Retinal pigment epithelial cell (primary cell): ENCODE measurements at places on chromosomes 5 and 9.

- no peak for DNase-seq
Measured at GRCh38 chr9:130049431-130050210, 4.1 kb upstream of the GPR107 start.

DNA sequence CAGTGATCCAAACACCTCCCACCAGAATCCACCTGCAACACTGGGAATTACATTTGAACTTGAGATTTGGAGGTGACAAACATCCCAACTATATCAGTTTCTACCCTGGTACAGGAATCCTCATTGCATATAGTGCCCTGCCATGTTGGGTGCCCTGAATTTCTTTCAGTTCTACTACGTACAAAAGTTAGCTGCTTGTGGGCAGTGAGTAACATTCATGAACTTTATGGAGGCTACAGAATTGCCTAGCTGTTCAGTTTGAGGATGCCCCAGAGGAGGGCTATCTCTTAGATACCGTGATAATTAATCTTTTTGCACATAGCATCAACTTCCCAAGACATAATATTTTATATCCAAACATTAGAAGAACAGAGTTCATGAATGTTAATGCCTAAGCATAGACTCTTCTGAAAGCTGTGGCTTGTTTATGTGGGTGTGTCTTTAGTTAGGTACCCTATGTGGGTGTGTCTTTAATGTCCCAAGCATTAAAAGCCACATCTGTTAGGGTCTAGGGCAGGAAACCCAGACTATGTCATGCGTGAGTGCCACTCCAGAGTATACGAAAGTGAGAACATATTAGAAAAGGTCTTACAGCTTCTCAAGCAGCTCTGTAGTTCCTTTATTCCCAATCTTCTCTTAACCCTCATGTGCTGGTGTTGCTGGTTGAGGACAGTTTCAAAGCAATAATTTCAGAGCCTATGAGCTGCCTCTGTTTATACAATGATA, 47.0 kb upstream of the CHD1 start:
- no peak for DNase-seq

GRCh38 chr5:150398722-150399523, 13.8 kb downstream of the CD74 start:
- no peak for DNase-seq

- DNase-seq, result no peak
Measured at GRCh38 chr5:138274189-138274853, at the start of gene GFRA3. Gene GFRA3, minus strand, starts transcription at chr5:138274621. Its CDS starts 197 bp downstream, at chr5:138274424.

- DNase-seq, result peak; percentile 89
Measured at GRCh38 chr5:95081500-95081960, 203.4 kb downstream of the MCTP1 start.

DNA sequence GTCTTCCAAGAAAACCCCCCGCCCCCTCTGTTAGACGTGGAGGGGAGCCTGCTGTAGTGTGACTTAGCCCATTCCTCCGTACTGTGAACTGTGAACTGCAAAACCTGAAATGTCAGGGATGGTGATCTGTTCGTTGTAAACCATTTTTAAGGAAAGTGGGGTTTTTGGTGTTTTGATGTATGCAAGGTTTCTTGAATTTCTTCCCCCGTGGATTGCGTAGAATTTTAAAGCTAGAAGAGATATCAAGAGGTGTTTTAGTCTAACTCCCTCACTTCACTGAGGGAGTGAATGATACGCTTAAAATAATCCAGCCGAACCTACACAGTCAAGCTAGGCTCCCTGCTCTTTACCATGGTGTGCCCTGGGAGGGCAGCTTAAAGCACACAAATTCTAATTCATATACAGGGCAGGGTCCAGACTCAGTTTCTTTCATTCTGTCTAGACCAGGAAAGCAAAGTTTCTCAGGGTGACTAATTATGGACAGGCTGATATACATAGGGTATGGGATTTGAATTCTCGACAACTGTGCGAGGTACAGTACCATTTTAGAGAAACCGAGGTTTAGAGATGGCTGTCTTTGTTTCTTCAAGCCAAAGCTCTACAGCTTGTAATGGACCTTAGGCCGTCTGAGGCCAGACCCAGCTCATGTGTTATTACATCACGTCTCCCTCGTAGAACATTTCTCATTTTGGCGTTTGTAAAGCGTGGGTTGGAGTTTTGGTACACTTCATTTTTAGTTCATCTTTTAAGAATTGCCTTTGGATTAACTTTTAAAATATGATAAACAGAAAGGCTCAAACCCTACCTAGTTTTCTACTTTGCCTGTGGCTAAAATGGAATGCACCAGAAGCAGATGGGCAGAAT, 2.7 kb downstream of the PTGER4 start:
- no peak for DNase-seq

DNA sequence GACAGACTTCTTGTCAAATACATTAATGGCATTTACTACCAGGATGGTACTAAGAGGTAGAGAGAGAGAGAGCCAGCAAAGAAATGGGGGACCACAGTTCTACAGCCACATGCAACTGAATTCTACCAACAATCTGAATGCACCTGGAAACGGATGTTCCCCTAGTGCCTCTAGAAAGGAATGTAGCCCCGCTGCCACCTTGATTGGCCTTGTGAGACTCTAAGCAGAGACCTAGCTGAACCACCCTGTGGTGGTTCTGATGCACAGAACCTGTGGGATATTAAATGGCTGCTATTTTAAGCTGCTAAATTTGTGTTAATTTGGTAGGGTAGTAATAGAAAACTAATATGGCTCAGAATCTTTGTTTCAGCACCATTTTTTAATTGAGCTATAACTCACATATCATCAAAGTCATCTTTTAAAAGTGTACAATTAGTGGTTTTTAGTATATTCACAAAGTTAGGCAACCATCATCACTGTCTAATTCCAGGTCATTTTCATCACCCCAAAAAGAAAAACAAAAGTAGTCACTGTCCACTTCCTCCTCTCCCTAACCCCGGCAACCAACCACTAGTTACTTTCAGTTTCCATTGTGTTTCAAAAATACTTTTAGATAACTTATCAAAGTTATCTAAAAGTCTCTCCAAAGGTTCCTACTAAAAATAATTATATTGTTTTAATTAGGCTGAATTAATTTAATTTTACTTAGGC, 51.7 kb downstream of the CPLANE1 start:
- no peak for DNase-seq

- DNase-seq, result no peak
Measured at GRCh38 chr5:168184103-168184502, 107.3 kb upstream of the WWC1 start.

- DNase-seq, result no peak
Measured at GRCh38 chr5:135195270-135195608, 161.2 kb upstream of the PITX1 start.

DNA sequence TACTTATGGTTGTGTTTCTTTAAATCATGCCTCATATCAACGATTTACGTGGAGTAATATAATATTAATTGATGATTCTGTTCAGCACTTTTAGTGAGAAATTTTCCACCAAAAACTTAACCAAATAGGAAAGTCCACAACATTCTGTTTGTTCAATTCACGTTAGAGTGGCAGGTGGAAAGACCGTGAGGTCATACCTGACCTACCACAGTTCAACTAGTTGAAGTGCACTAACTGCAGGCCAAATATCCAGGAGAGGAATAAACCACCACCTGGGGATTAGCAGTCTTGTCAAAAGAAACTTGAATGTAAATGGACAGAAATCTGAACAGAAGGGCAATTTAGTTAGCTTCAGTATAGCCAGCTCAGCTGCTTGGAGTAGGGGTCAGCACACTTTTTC, 577.7 kb downstream of the KIF4B start:
- DNase-seq, result no peak

DNA sequence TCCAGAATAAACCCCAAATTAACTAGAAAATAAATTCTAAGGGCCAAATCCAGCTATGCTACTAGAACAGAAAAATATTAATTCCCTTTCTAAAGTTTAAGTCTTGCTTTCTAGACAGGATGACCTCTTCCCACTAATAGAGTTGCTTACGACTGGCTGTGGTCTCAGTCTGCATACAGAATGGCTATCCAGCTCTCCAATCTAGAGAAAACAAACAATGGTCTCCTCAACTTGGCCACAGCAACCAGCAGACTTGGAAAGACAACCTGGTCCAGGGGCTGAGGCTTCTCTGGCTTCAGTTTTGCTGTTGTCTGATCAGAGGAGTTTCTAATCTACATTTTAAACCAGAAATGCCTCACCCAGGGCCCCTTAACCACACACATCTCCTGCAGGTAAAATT, 28.9 kb downstream of the RASEF start:
- no peak for DNase-seq

DNA sequence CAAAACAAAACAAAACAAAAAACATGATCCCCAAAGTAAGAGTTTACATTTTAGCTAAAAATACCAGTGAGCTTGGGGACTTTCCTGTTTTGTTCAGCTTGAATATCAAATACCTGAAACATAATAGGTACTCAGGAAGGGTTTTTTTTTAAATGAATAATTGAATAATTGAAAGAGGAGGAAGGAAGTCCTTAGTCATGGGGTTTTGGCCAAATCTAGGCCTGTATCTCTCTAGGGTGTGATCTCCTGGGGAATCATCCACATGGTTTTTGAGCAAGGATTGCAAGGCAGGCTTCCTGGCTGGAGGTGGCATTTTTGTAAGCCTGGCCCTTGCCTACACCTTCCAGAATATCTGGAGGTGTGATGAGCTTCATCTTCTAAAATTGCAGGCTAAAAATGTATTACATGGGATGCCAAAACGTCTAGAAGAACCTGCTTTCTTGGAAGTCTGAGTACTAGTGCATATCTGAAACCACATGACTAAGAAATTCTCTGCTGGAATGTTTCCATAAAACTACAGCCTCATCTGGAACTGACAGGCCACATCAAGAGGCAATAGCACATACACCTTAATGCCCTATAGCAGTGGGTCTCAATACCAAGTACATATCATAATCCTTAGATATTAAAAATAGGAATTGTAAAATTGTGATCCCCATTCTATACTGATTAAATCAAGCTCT, 10.4 kb downstream of the C9 start:
- DNase-seq, result no peak

DNA sequence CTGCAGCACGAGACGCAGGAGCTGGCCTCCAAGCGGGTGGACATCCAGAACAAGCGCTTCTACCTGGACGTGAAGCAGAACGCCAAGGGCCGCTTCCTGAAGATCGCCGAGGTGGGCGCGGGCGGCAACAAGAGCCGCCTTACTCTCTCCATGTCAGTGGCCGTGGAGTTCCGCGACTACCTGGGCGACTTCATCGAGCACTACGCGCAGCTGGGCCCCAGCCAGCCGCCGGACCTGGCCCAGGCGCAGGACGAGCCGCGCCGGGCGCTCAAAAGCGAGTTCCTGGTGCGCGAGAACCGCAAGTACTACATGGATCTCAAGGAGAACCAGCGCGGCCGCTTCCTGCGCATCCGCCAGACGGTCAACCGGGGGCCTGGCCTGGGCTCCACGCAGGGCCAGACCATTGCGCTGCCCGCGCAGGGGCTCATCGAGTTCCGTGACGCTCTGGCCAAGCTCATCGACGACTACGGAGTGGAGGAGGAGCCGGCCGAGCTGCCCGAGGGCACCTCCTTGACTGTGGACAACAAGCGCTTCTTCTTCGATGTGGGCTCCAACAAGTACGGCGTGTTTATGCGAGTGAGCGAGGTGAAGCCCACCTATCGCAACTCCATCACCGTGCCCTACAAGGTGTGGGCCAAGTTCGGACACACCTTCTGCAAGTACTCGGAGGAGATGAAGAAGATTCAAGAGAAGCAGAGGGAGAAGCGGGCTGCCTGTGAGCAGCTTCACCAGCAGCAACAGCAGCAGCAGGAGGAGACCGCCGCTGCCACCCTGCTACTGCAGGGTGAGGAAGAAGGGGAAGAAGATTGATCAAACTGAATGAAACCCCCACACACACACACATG, 654 bp downstream of the PURA start:
- no peak for DNase-seq

DNA sequence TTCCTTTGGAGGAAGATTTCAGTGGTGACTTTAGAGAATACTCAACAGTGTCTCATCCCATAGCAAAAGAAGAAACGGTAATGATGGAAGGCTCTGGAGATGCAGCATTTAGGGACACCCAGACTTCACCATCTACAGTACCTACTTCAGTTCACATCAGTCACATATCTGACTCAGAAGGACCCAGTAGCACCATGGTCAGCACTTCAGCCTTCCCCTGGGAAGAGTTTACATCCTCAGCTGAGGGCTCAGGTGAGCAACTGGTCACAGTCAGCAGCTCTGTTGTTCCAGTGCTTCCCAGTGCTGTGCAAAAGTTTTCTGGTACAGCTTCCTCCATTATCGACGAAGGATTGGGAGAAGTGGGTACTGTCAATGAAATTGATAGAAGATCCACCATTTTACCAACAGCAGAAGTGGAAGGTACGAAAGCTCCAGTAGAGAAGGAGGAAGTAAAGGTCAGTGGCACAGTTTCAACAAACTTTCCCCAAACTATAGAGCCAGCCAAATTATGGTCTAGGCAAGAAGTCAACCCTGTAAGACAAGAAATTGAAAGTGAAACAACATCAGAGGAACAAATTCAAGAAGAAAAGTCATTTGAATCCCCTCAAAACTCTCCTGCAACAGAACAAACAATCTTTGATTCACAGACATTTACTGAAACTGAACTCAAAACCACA, 67.4 kb downstream of the VCAN start:
- DNase-seq, result no peak

GRCh38 chr5:9537223-9538141, 8.4 kb downstream of the SEMA5A start:
- DNase-seq, result no peak

- no peak for DNase-seq
Measured at GRCh38 chr9:110971705-110972104, 66.6 kb downstream of the LPAR1 start.

DNA sequence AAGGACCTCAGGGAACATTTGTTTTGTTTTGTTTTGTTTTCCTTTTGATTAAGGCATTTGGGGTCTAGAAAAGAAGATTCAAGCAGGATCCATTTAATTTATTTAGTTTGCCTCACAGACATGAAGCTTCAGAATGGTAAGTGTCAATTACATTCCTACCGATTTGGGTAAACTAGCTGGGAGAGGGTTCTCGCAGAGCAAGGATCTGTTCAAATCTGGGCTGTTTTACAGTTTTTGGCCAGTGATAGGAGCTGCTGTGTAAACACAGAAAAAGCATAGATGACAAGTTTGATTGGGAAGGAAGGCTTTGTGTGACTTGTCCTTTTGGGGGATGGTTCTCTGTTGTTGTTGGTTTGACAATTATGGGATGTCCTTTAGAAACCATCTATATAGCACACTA, 470.3 kb upstream of the WWC1 start:
- DNase-seq, result no peak

GRCh38 chr5:128857076-128857677, 108.1 kb upstream of the SLC27A6 start:
- DNase-seq, result no peak

GRCh38 chr9:130461218-130461630, 16.5 kb downstream of the ASS1 start:
- no peak for DNase-seq

DNA sequence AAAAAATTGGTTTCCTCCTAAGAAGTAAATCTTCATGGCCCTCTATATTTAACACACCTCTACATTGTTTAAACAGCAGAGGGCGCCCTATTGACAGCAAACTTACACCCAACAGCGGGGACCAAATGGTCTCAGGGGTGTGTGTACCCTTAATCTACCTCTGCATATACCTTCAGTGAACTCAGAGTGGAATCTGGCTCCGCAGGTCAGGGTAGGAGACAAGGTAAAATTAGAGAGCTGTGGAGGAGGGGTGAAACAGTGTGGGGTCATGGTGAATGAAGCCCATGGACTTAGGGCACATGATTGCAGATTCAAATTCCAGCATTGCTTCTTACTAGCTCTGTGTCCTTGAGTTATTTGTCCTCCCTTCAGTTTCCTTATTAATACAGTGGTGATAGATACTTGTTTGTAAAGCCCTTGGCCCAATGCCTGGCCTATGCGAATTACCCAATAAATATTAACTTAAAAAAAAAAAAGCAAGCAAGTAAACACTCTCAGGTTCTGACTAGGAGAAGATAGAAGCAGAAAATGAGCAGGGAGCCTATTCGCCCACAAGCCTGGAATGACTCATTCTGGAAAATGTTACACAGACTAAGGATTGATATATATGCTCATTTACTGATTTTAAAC, 122.9 kb downstream of the CAVIN4 start:
- no peak for DNase-seq
